ENCODE measurements at places on chromosomes 5 and 9.

DNA sequence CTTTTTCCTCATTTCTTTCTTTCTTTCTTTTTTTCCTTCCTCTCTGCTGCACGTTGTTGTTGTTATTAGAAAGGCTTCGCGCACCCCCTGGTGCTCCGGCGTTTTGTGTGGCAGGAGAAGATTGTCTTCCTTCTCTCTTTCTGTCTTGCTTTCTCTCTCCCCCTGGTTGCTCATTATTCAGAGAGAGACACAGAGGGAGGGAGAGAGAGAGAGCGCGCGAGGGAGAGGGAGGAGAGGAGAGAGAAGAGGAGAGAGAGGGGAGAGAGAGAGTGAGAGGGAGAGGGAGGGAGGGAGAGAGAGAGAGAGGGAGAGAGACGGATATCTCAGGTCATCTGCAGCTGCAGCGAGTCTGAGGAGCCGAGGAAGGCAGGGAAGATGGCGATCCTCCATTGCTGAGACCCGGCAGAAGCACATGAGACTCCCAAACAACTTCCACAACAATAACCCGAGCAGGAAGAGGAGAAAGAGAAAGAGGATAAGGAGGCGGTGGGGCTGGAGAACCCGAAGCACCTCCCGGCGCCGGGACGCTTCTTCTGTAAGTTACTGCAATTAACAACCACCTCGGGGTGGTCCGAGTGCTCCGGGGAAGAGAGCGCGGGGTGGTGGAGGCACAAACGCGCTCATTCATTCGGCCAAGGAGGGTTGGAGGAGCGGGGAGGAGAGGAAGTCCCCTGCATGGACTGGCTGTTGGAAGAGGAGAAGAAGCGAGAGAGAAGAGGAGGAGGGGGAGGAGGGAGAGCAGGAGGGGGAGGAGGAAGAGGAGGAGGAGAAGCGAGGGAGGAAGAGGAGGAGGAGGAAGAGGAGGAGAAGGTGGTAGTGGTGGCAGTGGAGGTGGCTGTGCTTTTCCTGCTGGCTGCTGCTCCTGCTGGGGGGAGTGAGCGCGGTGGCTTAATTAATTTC is at the start of gene ZNF462:
ZNF462 (plus strand) TSS at position 346 of the 900 bp plus-strand sequence. CDS start 60,218 bp downstream, outside the sequence.
- no peak for DNase-seq

- no peak for DNase-seq
Observed at GRCh38 chr5:150266871-150267291, 22.7 kb downstream of the CAMK2A start.

DNA sequence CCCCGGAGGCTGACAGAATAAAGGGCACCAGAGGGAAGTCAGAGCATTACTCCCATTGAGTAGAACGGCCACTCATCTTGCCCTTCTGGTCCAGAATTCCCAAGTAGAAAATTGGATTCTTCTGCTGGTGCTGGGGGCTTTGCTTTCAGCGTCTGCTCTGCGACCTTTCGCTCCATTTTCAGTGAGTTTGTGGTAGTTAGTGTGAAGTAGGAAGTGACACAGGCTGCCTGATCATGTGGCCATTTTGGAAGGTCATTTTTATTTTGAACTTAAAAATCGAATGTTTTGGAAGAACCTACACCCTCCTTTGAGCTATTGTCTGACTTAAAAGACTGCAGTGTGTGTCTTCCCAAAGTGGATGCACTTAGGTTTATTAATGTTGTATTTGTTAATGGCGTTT is 56.7 kb upstream of the FAM120AOS start:
- no peak for DNase-seq

- DNase-seq: no peak
Observed at GRCh38 chr9:6923086-6923485, 165.3 kb downstream of the KDM4C start.

- no peak for DNase-seq
Observed at GRCh38 chr9:129396365-129396708, 218.3 kb upstream of the IER5L start.

GRCh38 chr9:134011401-134011800 is 13.9 kb upstream of the BRD3OS start:
- DNase-seq: no peak

GRCh38 chr5:132751971-132752580 is 4.8 kb downstream of the CCNI2 start:
- no peak for DNase-seq

DNA sequence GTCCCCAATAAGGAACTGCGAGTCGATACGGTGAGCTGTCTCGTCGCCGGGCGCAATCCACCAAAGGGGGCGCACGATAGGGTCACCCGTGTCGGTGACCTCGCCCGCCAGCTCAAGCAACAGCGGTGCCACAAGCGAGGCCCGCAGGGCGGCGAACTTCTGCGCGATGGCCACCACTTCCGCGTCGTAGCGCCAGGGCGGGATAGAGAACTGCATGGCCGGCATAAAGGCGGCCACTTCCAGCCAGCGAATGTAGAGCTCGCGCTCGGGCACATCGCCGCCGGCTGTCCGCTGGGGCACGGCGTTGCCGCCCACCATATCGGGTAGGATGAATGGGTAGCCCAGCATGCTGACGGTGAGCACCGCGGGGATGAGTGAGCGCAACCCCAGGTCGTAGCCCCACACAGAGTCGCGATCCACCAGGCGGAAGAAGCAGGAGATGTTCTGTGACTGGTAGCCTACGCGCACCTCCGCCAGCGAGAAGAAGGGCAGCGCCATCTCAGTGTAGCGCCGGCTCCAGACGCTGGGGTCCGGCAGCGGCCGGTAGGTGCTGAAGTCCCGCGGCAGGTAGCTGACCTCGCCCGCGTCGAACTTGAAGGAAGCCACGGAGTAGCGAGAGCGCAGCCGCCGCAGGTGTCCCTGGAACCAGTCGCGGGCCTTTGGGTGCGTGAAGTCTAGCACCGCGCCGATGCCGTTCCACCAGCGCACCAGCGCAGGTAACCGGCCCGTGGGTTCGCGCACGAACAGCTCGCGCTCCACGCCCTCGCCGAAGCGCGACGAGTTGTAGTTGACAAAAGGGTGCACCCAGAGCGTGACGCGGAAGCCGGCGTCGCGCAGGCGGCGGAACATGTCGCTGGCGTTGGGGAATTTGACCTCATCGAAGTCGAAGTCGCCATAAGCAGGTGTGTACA is 5.5 kb downstream of the MYORG start:
- peak; percentile 25 for DNase-seq

GRCh38 chr5:78899922-78900362 is 85.2 kb downstream of the ARSB start:
- no peak for DNase-seq

DNA sequence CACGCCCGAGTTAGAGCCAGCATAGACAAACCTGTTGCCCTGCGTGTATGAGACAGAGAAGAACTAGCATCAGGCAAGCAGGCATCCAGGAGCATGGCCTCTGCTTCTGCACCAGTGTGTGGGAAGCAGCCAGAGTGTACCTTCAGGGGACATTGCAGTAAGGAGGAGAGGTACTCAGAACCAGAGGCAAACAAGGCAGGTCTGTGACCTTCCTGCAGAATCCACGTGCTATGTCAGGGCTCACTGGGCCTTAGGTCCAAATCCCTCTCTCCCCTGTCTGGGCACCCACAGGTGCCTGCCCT is 63.0 kb downstream of the SECISBP2 start:
- DNase-seq: no peak

- no peak for DNase-seq
Observed at GRCh38 chr5:180399401-180400215, 46.5 kb upstream of the GFPT2 start.

- no peak for DNase-seq
Observed at GRCh38 chr5:8842971-8843551, 702.8 kb downstream of the SEMA5A start.

- DNase-seq: no peak
Observed at GRCh38 chr9:33506626-33507370, 17.3 kb upstream of the ANKRD18B start.

- DNase-seq: no peak
Observed at GRCh38 chr9:86183229-86184137, 76.0 kb downstream of the C9orf153 start.

DNA sequence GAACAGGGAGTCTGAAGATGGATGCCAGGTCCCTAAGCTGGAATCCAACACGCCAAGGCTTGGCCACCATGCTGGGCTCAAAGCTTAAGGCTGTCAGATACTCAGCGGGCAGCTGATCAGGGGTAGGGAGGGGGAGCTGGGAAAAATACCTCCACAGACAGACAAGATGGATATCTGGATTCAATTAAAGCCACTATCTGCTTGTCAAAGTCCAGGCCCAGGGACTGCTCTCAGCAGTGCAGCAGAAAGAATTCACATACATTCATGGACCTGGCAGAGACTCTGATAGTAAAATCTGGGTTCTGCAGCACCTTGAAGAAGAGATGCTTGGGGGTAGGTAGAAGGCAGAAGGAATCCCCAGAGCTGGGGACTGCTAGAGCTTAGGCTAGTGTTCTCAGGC is 3.2 kb upstream of the RPP25L start:
- no peak for DNase-seq

GRCh38 chr5:147520450-147520849 is 10.6 kb upstream of the DPYSL3 start:
- DNase-seq: no peak

GRCh38 chr5:102154291-102154690 is 141.8 kb downstream of the SLCO4C1 start:
- no peak for DNase-seq

GRCh38 chr5:176608937-176609723 is 826 bp downstream of the GPRIN1 start:
- DNase-seq: peak; percentile 31

- DNase-seq: no peak
Observed at GRCh38 chr5:133783481-133783880, 171.1 kb upstream of the FSTL4 start.

- DNase-seq: no peak
Observed at GRCh38 chr9:115598751-115599150, 480.8 kb upstream of the TNC start.

DNA sequence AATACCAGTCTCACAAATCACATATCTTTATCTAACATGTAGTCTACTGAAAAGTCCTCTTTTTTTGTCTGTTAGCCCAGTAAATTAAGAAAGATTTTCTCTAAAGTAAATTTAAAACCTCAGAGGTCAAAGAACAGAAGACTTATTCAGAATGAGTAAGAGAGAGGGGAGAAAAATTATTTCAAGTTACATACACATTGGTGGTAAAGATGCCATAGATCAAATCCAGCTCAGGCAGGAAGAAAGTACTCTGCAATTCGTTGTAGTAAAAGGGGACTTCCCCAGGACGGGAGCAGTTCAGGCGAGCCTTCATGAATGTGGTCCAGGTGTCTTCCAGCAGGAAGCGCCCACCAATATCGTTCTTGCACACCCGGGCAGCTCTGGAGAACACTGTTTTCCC is 344.1 kb downstream of the SEMA5A start:
- DNase-seq: no peak

DNA sequence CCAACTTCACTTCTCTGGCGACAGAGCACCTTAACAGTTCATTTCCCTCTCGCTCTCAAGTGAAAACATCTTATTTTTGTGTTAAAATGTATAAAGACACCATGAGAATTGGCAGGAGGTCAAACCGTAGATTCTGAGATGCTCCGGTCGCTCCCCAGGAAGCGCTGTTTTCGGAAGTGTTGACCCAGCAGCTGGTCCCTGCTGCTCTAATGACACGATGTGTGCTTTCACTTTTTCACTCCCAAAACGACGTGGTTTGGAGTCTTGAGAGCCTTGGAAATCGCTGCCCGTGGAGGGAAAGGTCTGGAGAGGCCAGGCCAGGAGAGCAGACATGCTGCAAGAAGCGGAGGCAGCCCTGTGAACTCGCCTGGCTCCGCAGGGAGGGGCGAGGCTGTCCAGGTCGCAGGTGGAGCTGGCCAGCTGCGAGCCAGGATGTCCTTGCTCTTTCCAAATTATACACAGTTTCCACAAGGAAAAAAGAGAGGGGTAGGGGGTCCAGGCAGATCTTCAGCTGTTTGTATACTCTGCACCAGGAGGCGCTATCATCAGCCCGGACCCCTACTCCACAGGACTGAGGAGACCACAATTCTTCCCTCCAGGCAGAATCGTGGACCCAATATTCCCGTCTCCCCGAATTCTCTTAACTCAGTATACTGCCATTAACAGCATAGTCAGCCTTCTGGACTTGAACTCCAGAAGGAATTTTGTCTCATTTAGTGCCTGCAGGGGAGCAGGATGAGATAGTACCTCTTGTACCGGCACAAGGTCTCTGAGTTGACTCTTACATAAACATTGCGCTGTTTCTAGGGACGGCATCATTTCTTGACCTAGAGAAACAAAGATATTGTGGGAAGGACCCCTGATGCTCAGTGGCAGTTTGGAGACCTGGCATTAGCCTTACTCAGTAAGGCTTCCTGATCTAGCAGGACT is 248.6 kb upstream of the ANKRD55 start:
- no peak for DNase-seq

- no peak for DNase-seq
Observed at GRCh38 chr5:115817386-115817785, 927 bp upstream of the CDO1 start.

DNA sequence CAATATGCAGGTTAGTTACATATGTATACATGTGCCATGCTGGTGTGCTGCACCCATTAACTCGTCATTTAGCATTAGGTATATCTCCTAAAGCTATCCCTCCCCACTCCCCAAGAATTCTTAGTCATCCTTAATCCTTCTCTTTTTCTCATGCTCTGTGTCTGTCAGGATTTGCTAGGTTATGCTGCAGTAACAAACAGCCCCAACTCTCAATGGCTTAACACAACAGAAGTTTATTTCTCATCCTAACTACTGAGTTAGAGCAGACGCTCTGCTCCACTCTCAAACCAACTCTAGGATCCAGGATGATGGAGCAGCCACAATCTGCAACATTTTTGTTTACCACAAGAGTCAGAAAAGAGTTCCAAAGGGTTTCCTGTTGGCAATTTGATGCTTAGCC is 28.2 kb upstream of the FAM169A start:
- DNase-seq: no peak

GRCh38 chr9:76516871-76517270 is 57.9 kb downstream of the GCNT1 start:
- DNase-seq: no peak

- no peak for DNase-seq
Observed at GRCh38 chr9:116647515-116647809, 39.6 kb upstream of the TRIM32 start.

DNA sequence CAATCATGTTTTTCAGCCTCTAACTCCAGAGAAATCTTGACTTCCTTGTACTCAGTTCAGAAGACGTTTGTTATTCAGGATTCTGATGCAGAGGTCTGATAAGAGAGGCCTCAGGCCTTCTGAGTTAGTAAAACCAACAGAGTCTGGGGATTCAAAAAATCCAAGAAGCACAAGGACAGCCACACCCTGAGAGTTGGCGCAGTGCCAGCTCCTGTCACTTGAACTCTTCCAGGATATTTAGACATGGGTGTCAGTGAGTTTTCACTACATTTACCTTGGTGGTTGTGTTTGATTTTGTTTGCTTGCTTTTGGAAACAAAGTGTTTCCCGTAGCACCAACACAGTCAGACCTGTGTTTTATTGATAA is 41.6 kb upstream of the PDE8B start:
- no peak for DNase-seq

GRCh38 chr9:109336409-109336808 is 15.6 kb upstream of the EPB41L4B start:
- no peak for DNase-seq

DNA sequence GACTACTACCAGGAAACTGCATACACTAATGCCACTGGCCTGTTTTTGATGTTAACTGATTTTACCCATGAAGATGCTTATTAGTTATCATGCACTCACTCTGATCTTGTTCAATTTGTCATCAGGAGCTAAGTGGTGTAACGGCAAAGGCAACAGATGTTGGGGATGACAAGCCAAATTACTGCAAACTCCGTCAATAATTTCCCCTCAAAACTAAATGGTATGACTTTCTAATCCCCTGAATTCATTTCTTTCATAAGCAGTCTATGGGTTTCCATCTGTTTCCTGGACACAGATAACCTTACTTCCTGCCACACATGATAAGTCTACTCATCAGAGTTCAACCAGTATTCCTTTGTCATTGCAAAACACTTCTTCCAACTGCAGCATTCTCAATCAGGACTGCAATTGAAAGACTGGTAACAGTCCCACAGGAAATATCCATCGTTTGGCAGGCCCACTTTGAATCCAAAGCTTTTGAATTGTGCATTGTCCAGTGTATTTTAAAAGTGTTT is 96.2 kb upstream of the SMC2 start:
- no peak for DNase-seq

Measured in activated naive CD4-positive, alpha-beta T cell treated with anti-CD3 and anti-CD28 coated beads, Interleukin-2, amount 50 U/mL, for 16 hours (primary cell).